ENCODE measurements at places on chromosomes 2 and 18.
A peak's percentile ranks its signal among the peaks of the same experiment; 100 is the strongest.

DNA sequence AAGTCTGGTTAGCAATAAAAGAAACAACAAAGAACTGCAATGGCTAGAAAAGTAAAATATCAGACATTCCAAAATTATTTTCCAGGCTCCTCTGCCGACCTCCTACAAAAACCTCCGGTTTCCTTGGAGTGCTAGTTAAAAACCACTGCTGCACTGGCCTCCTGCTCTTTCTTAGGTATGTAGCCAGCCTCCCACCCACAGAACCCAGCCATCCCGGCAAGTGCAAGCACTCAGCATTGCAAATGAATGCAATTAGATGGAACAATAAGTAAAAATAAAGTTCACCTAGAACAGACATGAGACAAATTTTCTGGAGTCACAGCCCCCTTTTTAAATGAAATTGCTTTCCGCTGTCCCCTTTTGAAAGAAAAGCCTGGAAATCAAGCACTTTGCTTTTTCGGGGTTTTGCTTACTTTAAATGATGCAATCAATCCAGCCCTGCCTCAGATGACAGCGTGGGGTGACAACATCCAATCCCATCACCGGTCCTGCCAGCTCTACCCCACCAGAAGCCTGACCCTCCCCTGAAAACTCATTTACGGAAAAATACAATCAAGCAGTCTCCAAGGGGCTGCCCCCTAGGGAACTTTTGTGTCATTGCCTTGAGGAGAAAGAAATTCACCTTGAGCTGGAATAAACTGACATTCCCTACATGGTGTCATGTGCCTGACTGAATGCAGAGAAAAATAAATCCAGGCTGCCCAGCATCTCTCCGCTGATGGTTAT lies 199.8 kb downstream of the EPHA4 start:
- DNase-seq: no peak

GRCh38 chr2:171345971-171346722 lies 87.6 kb downstream of the METTL8 start:
- no peak for DNase-seq

DNA sequence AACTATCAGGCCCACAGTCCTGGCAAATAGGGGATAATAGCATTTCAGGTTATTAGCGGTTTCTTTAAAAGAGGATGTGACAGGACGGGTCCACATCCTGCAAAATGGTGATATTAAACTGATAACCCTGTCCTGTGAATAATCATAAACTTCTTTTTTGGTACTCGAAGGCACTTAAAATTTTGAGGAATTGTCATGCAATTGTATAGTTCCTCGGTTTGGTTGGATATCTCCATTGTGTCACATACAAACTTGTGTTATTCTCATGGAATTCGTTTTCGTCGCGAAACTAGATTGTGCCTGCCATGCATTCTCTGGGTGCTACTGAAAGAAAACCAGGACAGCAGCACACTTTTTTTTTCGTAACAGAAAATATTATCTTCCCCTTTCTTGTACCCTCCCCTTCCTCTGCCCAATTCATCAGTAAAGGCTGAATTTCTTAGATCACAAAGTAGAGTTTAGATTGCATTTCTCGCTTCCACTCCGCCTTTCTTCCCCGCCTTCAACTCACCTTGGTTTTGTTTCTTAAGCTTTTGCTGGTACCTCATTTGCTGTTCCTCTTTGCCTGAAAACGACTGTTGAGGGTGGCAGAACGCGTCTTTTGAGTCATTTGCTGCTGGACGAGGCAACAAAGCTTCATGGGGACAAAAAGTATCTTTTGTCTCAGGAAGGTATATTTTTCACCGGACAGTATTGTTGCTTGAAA lies 1.3 kb downstream of the CERS6 start:
- DNase-seq: no peak

- no peak for DNase-seq
These were observed 200.7 kb downstream of the RAD51AP2 start for GRCh38 chr2:17317439-17317976.

- peak; percentile 57 for DNase-seq
These were observed 687 bp downstream of the CTDP1 start for GRCh38 chr18:79680100-79680879.
